Naive thymus-derived CD4-positive, alpha-beta T cell (primary cell): ENCODE measurements at places on chromosomes 5 and 9. TPM values are rescaled to one million over a fixed set of nuclear protein-coding genes. Genes with fewer than 3 reads are reported as not detected.

DNA sequence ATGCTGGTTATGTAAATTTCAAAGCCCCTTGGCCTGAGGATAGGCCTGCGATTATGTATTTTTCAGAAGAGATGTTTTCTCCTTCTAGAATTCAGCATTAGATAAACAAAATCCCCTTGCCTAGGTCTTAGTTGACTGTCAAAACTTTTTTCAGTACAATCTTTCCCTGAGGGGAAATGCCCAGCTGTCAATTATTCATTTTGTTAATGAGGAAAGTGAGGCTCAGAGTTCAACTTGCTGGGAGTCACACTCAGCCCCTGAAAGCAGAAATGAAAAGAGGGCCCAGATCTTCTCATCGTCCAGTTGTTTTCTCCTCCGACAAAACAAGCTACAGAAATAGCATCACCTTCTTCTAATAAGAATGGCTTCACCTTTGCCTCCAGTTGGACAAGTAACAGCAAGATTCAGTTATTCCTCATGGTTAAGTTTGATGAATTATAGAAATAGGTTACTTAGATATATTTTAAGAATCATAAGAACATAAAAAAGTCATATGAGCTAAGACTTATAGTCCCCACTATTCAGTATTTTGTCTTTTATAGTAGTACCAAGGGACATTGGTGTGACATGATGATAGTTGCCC lies 627.1 kb upstream of the WWC1 start:
- DNase-seq: no peak

FST gene
- total RNA-seq: 0.34 TPM in 1 of 2 replicates, not detected in the other

DNA sequence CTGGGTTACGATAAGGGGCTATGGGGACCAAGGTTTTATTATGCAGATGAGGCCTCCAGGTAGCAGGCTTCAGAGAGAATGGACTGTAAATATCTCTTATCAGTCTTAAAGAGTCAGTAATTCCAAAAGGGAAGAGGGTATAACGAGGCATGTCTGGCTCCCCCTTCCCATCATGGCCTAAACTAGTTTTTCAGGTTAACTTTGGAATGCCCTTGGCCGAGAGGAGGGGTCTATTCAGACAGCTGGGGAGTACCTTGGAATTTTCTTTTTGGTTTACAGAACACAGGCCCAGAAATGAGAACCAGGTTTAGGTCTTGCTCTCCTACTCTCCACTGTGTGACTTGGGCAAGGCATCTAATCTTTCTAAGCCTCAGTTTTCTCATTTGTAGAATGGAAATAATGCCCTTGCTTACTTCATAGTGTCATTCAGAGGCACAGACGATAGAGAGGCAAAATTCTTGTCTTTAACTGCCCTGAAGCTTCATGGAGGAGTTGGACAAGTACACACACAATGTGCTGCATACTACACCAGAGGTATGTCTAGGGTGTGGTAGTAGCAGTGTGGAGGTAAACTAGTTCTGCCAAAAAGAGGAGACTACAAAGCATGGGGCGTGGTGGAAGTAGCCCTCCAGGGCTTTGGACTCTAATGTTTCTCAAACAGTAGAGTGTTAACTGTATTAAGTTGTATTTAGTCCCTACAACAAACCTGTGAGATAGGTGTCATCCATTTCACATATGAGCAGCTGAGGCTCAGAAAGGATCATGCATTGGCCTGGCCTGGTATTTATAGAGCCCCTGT lies 45.5 kb downstream of the IRF1 start:
- no peak for DNase-seq

GRCh38 chr5:56212130-56212879 lies 20.8 kb downstream of the ANKRD55 start:
- no peak for DNase-seq

GRCh38 chr9:112332977-112333638 lies at the start of gene PTBP3:
Gene PTBP3, minus strand, starts transcription at chr9:112333619. Its CDS starts 35,754 bp downstream, at chr9:112297865.
- peak; percentile 78 for DNase-seq

GRCh38 chr9:20579524-20580314 lies 42.6 kb downstream of the MLLT3 start:
- DNase-seq: no peak

DNA sequence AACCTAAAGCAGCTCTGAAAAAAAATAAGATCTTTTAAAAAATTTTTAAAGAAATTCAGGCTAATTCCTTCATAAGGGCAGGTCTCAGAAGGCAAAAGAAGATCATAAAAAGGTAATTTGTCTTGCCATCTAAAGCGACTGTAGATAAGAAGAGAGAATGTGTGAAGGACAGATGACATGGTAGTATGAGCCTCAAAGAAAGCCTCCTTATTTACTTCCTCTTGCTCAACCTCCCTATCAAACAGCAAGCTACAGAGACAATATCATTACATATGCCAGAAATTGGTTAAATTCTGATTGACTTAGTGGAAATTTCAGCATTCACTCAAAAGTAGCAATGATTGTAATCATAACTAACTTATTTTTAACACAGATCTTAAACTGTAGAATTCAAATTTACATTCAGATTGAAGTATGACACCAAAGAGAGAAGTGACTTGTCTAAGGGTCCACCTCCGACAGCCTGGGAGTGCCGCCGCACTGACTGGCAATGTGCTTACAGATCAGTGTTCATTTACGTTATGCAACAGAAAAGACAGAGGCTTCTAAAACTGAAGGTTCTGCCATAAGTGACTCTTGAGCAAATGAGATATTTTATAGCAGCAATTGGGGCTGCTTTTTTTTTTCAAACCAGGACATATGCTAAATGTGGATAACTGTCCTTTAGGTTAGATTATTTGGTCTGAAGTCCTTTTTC lies 132.0 kb downstream of the CEMIP2 start:
- DNase-seq: no peak

REXO4 gene
- total RNA-seq: 28.6 TPM

DNA sequence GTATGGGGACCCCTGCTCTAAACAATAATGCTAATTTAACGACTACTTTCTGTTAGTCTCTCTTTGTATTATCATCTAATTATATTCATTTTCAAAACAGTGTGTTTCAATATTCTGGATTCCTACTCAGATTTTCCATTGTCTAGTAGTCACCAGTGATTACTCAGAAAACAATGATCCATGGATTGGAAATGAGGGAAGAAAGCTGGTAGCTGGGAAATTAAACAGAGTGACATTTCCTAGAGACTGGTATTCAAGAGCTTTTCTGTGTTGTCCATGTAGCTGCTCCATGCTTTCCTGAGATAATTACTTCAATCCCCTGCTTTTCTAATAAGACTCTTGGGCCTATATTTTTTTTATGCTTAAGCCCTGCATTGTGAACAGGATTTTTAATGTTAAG lies 1862.1 kb upstream of the C9orf72 start:
- no peak for DNase-seq

- no peak for DNase-seq
Measured at GRCh38 chr5:150298701-150299451, 3.8 kb downstream of the ARSI start.

- no peak for DNase-seq
Measured at GRCh38 chr5:177146891-177147638, 13.5 kb downstream of the NSD1 start.

TMEM252 gene
- total RNA-seq: not detected

GRCh38 chr9:115373000-115373709 lies 255.2 kb upstream of the TNC start:
- DNase-seq: no peak

GRCh38 chr5:35440409-35440808 lies 177.3 kb upstream of the SPEF2 start:
- no peak for DNase-seq

- DNase-seq: no peak
Measured at GRCh38 chr5:136067422-136067821, 38.6 kb downstream of the TGFBI start.

- no peak for DNase-seq
Measured at GRCh38 chr5:103033696-103034095, 86.2 kb downstream of the GIN1 start.

- no peak for DNase-seq
Measured at GRCh38 chr5:61526207-61526519, 194.1 kb downstream of the ZSWIM6 start.

GRCh38 chr5:138623053-138623452 lies 47.9 kb upstream of the HSPA9 start:
- no peak for DNase-seq

CNTRL gene
- total RNA-seq: 74.5 TPM

PTBP3 gene
- total RNA-seq: 99.2 TPM
